ENCODE measurements at places on chromosomes 5 and 9.

DNA sequence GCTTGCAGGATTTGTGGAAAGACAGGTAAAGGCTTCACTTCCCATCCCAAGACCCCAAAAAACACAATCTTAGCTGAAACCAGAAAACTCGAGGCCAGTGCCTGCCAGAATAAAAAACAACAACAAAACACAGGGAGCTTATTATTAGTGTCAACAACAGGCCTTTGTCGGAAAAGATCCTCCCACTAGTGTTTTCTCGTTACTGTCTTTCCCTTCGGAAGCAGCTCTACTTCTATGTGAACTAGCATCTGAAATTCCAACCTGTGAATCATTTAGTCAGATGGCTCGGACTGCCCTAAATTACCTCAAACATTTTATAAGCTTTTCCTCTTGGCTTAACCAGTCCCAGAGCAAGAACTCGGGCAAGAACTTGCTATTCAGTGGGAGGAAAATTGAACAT is 122.2 kb upstream of the GNA14 start:
- no peak for DNase-seq

DNA sequence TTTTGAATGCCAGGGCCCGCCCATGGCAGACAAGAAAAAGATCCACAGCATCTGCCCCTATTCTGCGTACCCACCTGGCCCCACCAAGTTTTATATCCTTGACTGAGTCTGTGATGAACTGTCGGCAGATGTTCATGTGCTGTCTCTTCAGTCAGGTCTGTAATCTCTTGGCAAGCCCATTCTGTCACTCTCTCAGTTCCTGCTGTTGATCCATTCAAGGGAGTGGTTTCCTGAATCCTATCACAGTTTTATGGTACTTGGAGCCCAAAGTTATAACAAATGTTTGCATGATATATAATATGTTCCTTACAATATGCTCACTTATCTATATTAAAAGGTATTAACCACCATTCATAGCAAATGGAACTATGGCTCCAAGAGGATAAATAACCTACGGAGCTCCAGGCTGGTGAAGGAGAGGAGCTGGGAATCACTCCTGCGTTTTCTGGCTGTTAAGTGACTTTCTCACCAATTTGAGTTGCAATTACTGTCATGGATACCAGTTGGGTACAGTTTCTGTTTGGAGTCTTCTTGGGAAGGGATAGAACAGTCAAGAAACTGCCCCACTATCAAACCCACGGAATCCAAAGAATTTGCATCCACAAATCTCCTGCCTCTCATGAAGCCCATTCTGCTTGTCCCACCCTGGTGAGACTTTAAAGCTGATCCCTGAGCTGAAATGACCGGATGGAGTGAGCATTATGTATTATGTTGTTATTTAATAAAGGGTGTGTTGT is 103.4 kb upstream of the SPRY4 start:
- DNase-seq, result no peak

DNA sequence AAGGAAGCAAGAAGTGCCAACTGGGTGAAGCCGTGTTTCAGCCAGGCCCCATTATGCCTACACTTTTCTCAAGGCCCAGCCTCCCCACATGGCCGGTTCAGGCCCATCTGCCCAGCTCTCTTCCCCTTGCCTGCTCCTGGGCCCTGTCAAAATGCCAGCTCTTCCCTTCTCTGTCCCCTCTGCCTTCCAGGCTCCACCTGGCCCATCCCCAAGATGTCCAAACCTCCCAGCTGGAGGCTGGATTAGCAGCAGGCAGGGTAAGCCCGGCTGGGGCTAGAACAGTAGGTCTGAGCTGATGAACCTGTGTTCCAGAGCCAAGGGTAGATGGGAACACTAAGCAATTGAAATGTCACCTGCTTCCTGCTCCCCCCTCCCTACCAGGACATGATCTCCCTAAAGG is 64.1 kb upstream of the HSPA9 start:
- no peak for DNase-seq

DNA sequence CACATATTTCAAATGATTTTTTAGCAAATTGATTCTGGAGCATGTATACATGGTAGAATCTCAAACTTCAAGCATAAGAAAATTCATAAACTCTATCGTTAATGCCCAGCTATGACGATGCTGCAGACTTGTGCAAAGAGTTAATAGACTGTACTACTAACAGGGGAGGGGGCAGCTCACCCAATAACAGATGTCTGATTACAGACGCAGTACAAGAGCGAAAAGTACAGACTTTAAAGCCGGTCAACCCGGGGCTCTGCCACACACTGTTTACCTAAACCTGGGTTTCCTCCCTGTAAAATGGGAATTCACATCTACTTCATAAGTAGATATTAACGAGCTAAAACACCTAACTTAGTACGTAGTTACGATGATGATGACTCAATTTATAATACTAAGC is 651 bp downstream of the TRIM23 start:
- DNase-seq, result no peak

DNA sequence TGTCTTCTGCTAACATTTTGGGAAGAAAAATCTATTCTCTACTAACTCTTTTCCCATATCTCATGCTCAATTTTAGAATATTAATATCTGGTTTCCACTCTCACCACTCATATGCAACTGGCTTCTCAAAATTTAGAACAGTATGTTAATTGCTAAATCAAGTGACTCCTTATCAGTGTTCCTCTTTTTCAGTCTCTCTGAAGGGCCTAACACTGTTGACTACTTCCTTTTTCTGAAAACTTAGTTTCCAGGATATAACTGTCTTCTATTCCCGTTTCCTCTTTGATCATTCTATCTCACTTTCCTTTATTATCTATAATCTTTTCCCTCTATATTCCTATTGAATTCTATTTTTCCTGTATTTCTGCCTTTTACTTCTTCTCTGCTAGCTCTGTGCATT is 1717.2 kb upstream of the C9orf72 start:
- no peak for DNase-seq

Measured in psoas muscle (tissue), 8 donors.